ENCODE measurements at places on chromosomes 3 and 15. TPM values are rescaled to one million over a fixed set of nuclear protein-coding genes. Genes with fewer than 3 reads are reported as not detected.

Gene GPR62
- total RNA-seq = 0.55 TPM

Gene TGM5
- 0.26 TPM for total RNA-seq

Gene TMC3
- 0.06 TPM for total RNA-seq

Gene IQCH
- total RNA-seq = 2.1 TPM

Gene PCNP
- 139 TPM for total RNA-seq

Gene ASB14
- not detected for total RNA-seq

Gene NANOGP8
- 0.46 TPM for total RNA-seq

Gene TSC22D2
- 25.6 TPM for total RNA-seq

Gene GOLGA8O
- total RNA-seq = 1.4 TPM

Gene MESP2
- 0.75 TPM for total RNA-seq

Gene CACNA1D
- 39.2 TPM for total RNA-seq

Gene PLSCR5
- not detected for total RNA-seq

Gene PLA2G4B
- total RNA-seq = 20.7 TPM

Gene STRIT1
- 0.72 TPM for total RNA-seq

Gene PLA2G4E
- total RNA-seq = 0.09 TPM

Gene NOX5
- 0.26 TPM for total RNA-seq

Gene CMTM8
- 6.0 TPM for total RNA-seq

Gene ITIH3
- total RNA-seq = 2.0 TPM

Gene CCDC39
- total RNA-seq = not detected

Gene MAPK6
- 41.2 TPM for total RNA-seq

Gene CEMIP
- 1.6 TPM for total RNA-seq

Gene CHRD
- total RNA-seq = 6.5 TPM

Gene IQCF5
- total RNA-seq = not detected

Gene GOLGA8S
- total RNA-seq = 0.29 TPM

Gene KBTBD12
- 2.1 TPM for total RNA-seq

Gene CFAP20DC
- total RNA-seq = 1.9 TPM

Gene HRG
- 0.49 TPM for total RNA-seq

Gene ABI3BP
- 215 TPM for total RNA-seq

Gene SIDT1
- total RNA-seq = 16.8 TPM

Gene PLSCR2
- 0.35 TPM for total RNA-seq

Gene CP
- 2.0 TPM for total RNA-seq

Gene MASP1
- total RNA-seq = 17.8 TPM

Gene CLRN1
- not detected for total RNA-seq

Gene MOBP
- 0.14 TPM for total RNA-seq

Gene PROK2
- not detected for total RNA-seq

Gene SLC12A1
- not detected for total RNA-seq

Gene CD96
- total RNA-seq = 7.5 TPM
